Endothelial cell (in vitro differentiated cells): ENCODE measurements at places on chromosomes 16 and 17. TPM values are rescaled to one million over a fixed set of nuclear protein-coding genes. Genes with fewer than 3 reads are reported as not detected.

DNA sequence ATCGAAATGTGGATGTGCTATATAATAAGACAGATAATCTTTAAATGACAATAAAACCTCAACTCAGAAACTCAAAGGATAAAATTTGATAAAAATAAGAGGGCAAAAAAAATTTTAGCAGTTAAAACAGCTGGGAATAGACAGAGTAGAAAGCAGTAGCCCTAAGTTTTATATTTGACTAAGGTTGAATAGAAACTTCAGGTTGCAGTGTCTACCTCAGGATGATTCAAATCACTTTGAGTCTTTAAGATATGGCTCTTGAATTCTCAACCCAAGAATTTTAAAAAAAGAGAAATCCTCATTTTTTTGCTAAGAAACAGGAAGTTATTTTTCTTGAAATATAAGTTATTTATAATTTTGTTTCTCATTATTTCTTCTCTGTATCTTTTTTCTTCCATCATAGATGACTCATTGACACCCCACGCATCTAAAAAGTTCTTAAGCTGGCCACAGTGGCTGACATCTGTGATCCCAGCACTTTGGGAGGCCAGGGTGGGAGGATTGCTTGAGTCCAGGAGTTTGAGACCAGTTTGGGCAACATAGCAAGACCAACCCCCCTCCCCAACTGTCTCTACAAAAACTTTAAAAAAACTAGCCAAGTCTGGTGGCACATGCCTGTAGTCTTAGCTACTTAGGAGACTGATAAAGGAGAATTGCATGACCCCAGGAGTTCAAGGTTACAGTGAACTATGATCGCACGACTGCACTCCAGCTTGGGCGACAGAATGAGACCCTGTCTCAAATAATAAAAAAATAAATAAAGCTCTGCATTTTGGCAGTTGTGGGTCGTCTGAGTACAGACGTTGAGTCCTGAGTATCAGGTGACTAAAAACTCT is 23.9 kb downstream of the NFAT5 start:
- H3K4me1 ChIP-seq = no peaks in the 10 kb centered on the region
- H3K4me3 ChIP-seq = no peak overlapping the region
- H3K27ac ChIP-seq = no peak overlapping the region
- H3K27me3 ChIP-seq = no peaks in the 10 kb centered on the region

CDH1 gene
- 3.1 TPM for total RNA-seq

DNA sequence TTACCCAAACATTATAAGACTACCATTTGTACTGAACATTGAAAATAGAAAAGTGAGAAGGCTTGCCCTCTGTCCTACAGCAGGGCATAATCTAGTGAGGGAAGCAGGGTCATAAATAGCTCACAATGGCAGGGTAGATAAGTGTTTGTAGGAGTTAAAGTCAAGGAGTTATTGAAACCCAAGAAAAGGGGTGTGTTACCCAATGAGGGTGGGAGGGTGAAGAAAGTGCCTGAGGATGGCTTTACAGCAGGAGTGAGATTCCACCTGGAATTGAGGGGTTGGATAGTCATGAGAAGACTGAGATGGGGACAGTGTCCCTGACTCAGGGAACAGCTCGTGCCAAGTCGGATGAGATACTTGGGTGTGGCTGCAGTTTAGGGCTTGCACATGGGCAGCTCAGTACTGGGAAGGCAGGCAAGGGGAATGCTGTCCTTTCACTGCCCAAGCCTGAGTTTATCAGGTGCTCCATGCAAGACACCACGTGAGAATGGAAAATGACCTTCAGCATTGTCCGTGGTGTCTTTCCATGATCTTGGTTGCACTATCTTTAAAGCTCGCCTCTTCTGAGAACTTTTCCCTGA is 393.2 kb upstream of the MAF start:
- no peaks in the 10 kb centered on the region for H3K36me3 ChIP-seq
- no peak overlapping the region for H3K27ac ChIP-seq
- no peak for DNase-seq
- peaks cover 3% of the 10 kb centered on the region for H3K4me1 ChIP-seq

- DNase-seq = no peak
- H3K27ac ChIP-seq = no peak overlapping the region
- no peak overlapping the region for H3K4me3 ChIP-seq
- H3K36me3 ChIP-seq = peaks cover 31% of the 10 kb centered on the region
Measured at GRCh38 chr16:53309457-53309856, 124.8 kb upstream of the RBL2 start.

GRCh38 chr17:41111151-41111885 is 6.1 kb downstream of the KRTAP4-9 start:
- H3K27ac ChIP-seq = no peak overlapping the region
- no peak overlapping the region for H3K4me3 ChIP-seq
- H3K36me3 ChIP-seq = no peaks in the 10 kb centered on the region
- DNase-seq = no peak

DNA sequence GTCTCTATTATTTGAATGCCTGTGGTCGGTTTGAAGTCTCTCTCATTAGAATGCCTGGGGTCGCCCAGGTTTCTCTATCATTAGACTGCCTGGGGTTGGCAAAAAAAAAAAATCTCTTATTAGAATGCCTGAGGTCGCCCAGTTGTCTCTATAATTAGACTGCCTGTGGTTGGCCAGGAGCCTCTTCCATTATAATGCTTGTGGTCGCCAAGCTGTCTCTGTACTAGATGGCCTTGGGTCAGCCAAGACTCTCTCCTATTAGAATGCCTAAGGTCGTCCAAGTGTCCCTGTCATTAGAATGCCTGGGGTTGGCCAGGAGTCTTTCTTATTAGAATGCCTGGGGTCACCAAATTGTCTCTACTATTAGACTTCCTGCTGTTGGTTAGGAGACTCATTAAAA is 2228.4 kb downstream of the TP53TG3F start:
- H3K27ac ChIP-seq = no peak overlapping the region
- H3K4me1 ChIP-seq = no peaks in the 10 kb centered on the region
- H3K4me3 ChIP-seq = no peak overlapping the region
- DNase-seq = no peak

GRCh38 chr17:49580055-49580721 is 4.5 kb downstream of the NXPH3 start:
- no peaks in the 10 kb centered on the region for H3K36me3 ChIP-seq
- H3K4me3 ChIP-seq = no peak overlapping the region
- no peak for DNase-seq

VPS35L gene
- total RNA-seq = 60.0 TPM

TSC2 gene
- total RNA-seq = 180 TPM

DNA sequence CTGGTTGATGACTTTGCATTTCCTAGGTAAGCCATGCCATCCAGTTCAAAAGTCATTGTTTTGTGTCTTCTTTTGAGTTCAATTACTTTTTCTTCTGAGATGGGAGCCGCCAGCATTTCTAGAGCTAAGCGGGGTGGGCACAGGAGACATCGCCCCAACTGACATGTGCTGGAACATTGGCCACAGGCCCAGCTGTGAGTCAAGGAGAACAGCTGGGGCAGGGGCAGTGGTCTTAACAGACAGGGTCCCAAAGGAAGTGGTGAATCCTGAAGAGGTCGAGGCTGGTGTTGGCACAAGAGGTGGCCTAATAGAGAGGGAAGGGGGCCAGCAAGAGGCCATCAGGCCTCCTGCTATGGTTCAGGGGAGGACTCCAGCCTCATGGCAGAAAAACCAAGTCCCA is 17.1 kb downstream of the RAB11FIP4 start:
- no peak overlapping the region for H3K4me3 ChIP-seq
- no peaks in the 10 kb centered on the region for H3K36me3 ChIP-seq
- DNase-seq = no peak
- no peaks in the 10 kb centered on the region for H3K27me3 ChIP-seq
- H3K27ac ChIP-seq = no peak overlapping the region

- DNase-seq = no peak
- peaks cover 5% of the 10 kb centered on the region for H3K4me1 ChIP-seq
- H3K27ac ChIP-seq = peak overlapping the region; percentile 58
- H3K27me3 ChIP-seq = no peaks in the 10 kb centered on the region
- H3K36me3 ChIP-seq = peaks cover 6% of the 10 kb centered on the region
- peak overlapping the region; percentile 99 for H3K4me3 ChIP-seq
Measured at GRCh38 chr16:58393138-58393504, 850 bp downstream of the GINS3 start.

- no peak overlapping the region for H3K4me3 ChIP-seq
- no peaks in the 10 kb centered on the region for H3K36me3 ChIP-seq
- H3K4me1 ChIP-seq = no peaks in the 10 kb centered on the region
- no peak overlapping the region for H3K27ac ChIP-seq
- no peaks in the 10 kb centered on the region for H3K27me3 ChIP-seq
- DNase-seq = no peak
Measured at GRCh38 chr17:33080091-33080490, 88.4 kb downstream of the SPACA3 start.

ENO3 gene
- 7.3 TPM for total RNA-seq

DNA sequence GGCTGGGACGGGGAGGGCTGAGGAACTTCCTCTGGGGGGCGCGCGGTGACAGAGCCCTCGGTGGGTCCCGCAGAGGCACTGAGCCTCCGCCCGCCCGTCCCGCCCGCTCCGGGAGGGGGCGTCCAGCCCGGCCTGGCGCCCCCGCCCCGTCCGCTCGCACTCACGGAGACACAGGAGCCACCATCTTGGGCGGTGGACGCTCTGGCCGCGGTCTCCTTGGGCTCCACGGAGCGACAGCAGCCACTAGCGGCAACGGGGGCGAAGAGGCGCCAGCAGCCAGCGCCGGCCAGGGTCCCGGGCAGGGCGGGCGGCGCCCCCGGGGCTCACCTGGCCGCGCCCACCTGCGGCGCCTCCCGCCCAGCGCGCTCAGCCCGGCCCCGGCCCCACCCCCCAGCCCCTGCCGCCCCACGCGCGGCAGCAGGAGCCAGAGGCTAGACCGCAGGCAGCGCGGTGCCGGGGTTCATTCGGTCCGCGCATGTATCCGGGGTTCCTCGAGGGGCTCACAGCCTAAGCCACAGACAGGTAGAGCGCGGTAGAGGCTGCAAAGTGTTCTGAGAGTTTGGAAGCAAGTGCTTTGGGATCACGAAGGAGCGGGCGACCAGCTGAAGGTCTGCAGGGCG is at the start of gene C17orf113:
TSS of gene C17orf113 (minus strand) at position 209 of the 620 bp plus-strand sequence. CDS start 7,225 bp downstream, outside the sequence.
- peak within 1 kb of the TSS; percentile 93 for H3K4me3 ChIP-seq
- no peaks in the 10 kb centered on the region for H3K36me3 ChIP-seq
- peaks cover 13% of the 10 kb centered on the region for H3K4me1 ChIP-seq
- H3K27me3 ChIP-seq = peaks cover 8% of the 10 kb centered on the region

GRCh38 chr17:45958994-45959665 is 39.9 kb upstream of the STH start:
- no peak overlapping the region for H3K4me3 ChIP-seq
- H3K27ac ChIP-seq = no peak overlapping the region
- no peaks in the 10 kb centered on the region for H3K4me1 ChIP-seq

C1QTNF8 gene
- not detected for total RNA-seq

DNA sequence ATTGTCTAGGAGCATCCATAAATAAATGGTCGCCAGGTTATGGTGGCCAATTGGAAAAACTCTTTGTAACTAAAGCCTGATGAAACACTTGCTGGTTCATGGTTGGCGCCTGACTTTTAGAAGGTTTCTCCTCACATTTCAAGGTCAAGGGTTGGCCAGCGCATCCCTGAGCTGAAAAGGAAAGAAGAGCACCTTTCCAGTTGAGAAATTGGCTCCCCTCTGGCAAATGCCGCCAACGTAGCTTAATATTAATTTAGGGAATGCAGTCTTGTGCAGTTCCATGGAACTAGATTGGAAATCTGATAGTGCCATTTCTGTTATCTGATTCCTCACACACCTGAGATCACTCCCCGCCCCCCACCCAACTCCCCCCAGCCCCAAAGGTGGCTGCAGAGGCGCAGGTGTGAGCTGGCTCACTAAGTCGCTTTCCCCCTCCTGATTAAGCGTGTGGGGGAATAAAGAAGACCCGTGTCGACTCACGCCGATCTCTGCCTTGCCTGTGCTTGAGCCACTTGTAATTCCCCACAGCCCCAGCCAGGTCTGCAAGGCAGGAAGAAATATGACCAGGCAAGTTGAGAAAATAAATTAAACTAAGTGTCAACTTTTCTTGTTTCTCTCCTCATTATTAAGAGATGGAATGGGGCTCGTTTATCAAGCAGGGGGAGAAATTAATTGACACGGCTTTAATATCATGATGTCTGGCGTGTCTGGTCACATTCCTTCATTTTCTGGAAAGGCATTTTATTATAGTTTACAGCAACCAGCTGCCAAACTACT is 157.7 kb downstream of the CCDC182 start:
- H3K4me3 ChIP-seq = no peak overlapping the region
- H3K27ac ChIP-seq = no peak overlapping the region
- no peaks in the 10 kb centered on the region for H3K36me3 ChIP-seq
- H3K27me3 ChIP-seq = no peaks in the 10 kb centered on the region
- no peak for DNase-seq

- H3K4me3 ChIP-seq = no peak overlapping the region
- no peak for DNase-seq
- H3K36me3 ChIP-seq = no peaks in the 10 kb centered on the region
- H3K27ac ChIP-seq = no peak overlapping the region
- H3K4me1 ChIP-seq = peaks cover 23% of the 10 kb centered on the region
Measured at GRCh38 chr17:61237275-61237674, 162.4 kb upstream of the TBX2 start.

DNA sequence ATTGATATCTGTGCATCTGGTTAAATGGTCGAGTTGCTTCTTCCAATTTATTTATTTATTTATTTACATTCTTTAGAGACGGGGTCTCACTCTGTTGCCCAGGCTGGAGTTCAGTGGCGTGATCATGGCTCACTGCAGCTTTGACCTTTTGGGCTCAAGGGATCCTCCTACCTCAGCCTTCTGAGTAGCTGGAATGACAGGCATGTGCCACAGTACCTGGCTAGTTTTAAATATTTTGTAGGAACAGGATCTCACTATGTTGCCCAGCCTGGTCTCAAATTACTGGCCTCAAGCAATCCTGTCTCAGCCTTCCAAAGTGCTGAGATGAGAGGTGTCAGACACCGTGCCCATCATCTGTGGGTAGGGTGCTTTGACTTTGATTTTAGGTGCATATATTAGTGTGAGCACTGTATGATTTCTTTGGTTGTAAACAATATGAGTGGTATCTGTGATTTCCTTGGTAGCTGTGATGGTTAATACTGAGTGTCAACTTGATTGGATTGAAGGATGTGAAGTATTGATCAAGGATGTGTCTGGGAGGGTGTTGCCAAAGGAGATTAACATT is 90.2 kb downstream of the BCAS3 start:
- H3K27ac ChIP-seq = no peak overlapping the region
- H3K4me3 ChIP-seq = no peak overlapping the region
- H3K36me3 ChIP-seq = peaks cover 6% of the 10 kb centered on the region
- DNase-seq = no peak

DNA sequence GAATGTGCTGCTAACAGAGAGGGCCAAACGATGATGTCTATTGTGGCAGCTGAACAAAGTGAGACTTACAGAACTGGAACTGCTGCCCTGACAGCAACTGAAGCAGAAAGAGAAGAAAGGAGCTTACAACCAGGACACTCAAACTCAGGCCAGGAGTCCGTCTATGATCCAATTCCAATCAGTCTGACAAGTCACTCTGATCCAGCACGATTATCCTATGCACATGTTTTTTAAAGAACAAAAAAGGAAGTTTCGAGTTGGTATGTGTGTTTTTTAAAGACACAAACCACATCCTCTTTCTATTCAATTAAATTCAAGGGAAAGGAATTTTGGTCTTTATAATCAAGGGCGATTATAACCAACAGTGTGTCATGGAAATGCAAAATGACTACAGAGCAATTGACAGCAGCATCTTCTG is 42.4 kb upstream of the MTMR4 start:
- no peak overlapping the region for H3K27ac ChIP-seq
- DNase-seq = no peak
- no peaks in the 10 kb centered on the region for H3K36me3 ChIP-seq

- no peaks in the 10 kb centered on the region for H3K27me3 ChIP-seq
- peaks cover 24% of the 10 kb centered on the region for H3K4me1 ChIP-seq
- H3K36me3 ChIP-seq = peaks cover 14% of the 10 kb centered on the region
- no peak overlapping the region for H3K4me3 ChIP-seq
- DNase-seq = no peak
Measured at GRCh38 chr16:84759061-84759460, 59.3 kb downstream of the USP10 start.

CNTNAP1 gene
- 8.9 TPM for total RNA-seq
